AG10803 (cell line): ENCODE measurements at places on chromosomes 2 and 18.

GRCh38 chr2:18910843-18911242, 321.5 kb upstream of the NT5C1B start:
- peak; percentile 98 for DNase-seq

DNA sequence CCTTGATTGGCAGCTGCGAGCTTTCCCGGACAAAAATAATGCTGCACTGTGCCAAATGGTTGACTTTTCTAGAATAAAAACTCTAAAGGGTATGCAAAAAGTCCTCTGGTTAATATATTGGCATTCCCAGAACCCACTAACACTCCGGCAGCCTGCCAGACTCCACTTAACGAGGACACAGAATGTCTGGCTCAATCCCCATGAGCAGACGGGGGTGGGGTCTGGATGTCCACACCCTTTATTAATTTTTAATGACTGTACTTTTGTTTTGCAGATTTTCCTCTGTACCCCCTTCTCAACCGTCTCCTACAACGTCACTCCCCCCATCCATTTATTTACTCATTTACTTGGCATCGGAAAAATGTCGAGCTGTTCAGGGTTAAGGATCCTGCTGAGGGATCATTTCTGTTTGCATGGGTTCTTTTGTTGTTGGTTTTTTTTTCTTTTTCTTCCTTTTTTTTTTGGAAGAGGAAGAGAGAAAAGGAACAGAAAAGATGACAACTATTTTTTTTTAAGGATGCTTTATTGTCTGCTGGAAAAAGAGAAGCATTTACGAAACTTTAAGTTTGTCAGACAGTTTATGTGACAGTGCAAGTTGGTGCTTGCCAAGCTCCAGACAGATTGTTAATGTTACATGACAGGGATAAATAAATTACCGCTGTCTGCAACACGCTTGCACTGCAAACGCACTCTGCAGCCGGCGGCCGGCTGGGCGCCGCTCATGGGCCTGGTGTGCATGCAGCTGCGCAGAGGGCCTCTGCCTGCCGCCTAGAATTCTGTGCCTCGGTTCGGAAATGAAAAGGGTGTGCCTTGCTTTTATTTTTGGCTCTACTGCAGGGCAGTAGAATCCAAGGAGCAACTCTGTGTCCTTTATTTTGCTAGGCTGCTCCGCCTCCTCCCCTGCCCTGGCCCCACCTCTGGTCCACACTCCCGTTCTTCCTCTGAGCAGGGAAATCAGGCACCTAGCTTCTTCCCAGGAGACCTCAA, 3.6 kb downstream of the LDLRAD4 start:
- DNase-seq: peak; percentile 67

DNA sequence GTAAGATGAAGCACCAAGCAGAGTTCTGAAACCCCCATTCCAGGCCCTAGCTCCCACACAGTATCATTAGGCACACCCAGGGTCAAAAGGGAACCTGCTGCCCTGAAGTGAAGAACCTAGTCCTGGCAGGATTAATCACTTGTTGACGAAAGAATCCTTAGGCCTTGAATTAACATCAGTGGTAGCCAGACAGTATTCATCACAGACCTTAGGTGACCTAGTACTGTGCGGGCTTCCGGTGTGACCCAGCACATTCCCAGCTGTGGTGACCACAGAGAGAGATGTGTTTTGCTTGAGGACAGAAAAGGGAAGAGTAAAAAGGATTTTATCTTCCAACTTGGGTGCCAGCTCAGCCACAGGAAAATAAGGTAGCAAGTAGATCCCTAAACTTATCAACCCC, 1071.4 kb upstream of the FAM98A start:
- DNase-seq: no peak

DNA sequence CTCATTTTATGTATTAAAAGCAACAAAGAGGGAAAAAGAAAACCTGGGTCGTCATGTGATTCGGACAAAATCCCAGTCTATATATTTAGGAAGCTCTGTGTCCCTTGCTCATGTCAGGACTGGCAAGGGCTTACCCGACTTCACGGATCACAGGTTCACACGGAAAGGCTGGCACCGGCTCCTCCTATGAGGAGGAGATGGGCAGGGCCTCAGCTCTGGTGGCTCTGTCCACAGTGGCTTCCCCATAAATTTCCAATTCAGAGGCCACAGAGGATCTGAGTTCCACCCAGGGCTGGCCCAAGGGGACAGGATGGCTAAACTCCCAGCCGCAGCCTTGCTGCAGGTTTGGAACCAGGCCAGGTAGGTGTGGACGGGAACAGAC, 186.8 kb downstream of the BCL2 start:
- DNase-seq: no peak

DNA sequence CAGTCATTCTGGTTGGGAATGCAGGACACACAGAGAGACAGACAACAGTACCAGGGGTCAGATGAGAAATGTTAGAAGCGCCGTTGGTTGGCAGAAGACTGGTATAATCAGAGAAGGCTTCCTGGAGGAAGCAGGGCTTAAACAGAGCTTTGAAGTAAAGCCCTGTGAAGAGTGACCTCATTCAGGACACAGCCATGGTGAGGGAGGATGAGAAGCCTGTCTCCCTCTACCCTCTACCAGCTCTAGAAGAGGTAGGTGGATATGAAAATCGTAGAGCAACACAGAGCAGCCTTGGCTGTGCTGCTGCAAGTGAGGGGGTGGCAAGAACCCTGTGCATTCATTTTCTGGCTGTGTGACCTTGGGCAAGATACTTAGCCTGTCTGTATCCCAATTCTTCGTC, 14.2 kb downstream of the TET3 start:
- DNase-seq: no peak
